ENCODE measurements at places on chromosomes 3 and 15.

GRCh38 chr15:96237002-96237401 is 93.5 kb upstream of the NR2F2 start:
- DNase-seq = no peak

GRCh38 chr3:195441992-195442572 is 738 bp downstream of the ACAP2 start:
- DNase-seq = peak; percentile 24

DNA sequence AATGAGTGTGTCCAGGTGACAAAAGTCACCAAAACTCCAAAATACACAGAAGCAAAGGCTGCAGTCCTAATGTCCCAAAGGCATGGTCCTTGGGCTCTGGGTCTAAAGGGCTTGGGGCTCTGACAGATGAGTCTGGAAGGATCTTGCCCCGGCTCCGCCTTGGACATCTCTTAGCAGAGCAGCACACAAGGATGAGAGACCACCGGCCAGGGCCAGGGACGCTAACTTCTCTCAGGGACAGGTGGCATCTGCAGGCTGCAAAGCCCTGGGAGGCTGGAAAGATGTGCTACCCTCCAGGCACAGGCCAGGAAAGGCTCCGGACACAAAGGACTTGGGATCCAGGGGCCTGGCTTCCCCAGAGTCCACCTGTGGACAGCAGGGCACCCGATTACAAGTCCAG is 14.1 kb upstream of the SHISA5 start:
- DNase-seq = no peak

GRCh38 chr3:24400450-24400849 is 94.2 kb downstream of the THRB start:
- no peak for DNase-seq

GRCh38 chr3:16053794-16054193 is 120.7 kb upstream of the GALNT15 start:
- DNase-seq = no peak

- peak; percentile 29 for DNase-seq
Observed at GRCh38 chr3:106006001-106006400, 137.2 kb upstream of the CBLB start.
